COR-L47 (cell line): ENCODE measurements at places on chromosomes 11 and 22.

DNA sequence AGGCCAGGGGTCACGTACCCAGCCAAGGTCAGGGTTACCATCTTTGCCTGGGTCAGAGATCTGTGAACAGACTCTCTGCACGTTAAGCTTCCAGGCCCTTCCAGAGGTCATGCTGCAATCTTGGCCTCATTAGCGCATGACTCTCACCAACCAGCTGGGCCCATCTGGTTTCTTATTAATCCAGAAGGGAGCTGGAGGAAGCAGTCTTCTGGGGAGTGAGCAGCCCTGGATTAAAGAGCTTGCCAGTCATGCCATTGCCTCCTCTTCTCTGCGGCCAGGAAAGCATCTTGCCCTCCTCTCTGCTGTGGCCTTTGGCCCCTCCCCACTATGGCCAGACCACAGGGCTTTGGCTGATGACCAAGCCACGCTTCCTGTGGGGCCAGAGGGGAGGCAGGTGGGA is 57.4 kb downstream of the CHST1 start:
- DNase-seq, result no peak

DNA sequence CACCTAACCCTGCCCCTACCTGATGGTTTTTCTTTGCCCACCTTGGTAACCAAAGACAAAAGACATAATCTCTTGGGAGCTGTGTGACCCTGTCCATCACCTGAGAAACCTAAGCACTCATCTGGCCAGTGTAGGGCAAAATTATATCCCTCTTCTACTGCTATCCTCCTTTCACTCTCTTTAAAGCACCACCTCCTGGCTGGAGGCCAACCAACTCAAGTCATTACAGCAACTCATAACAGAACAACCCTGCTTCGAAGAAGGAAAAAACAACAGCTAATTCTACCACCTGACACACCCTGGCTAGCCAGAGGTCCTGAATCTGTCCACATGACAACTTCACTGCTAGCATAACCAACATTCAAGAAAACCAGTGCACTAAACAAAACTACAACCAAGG is 45.5 kb downstream of the GAS2 start:
- DNase-seq, result no peak

DNA sequence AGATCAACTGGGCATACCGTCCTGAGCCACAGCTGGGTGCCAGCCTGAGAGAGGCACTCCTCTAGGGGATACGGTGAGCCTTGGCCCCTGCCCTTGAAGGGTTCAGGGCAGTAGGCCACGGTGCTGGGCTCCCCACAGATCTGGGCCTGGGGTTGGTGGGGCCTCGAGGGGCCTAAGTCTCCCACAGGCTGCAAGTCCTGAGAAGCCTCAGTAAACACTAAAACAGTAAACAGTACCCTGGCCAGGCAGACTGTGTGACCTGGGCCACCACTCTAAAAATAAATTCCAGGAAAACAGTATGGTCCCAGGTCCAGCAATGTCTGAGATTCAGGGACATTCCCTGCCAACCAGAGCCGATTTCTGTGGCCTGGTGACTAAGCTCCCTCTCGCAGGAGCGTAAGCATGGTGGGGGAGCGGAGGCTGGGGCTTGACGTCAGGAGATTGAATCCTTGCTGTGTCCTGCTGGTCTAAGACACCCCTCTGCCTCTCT is 2.3 kb upstream of the RHOD start:
- no peak for DNase-seq

- no peak for DNase-seq
Observed at GRCh38 chr11:28674433-28675103, 566.4 kb downstream of the METTL15 start.

GRCh38 chr22:42331014-42331413 is 60.6 kb upstream of the TCF20 start:
- DNase-seq, result peak; percentile 86

- no peak for DNase-seq
Observed at GRCh38 chr11:30255637-30256036, 24.8 kb downstream of the FSHB start.

DNA sequence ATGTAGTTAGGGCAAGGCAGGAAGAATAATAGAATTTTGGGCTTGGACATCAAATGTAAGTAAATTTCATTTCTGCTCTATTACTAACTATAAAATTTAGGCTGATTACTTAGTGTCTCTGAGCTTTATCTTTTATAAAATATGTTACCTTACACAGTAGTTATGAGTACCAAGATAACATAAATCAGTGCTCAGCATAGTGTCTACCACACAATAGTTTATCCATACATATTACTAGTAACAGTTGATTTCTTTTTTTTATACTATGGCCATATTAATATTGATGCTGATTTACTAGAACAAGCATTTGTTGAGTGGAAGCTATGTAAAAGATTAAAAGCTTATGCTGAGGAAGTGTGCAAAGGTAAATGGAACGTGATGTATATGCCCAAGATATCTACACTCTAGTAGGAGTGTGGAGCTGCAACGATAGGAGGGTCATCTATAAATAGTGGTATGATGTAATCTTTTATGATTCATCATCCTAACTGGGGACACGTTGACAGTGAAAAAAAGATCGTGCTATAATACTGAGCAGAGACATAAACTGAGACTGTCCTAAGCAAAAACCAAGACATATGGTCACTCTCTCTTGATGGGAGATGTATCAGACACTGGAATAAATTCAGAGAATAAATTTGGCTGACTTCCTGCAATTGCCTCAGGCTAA is 8.7 kb upstream of the SLC5A12 start:
- no peak for DNase-seq

GRCh38 chr11:92104349-92104748 is 120.3 kb upstream of the FAT3 start:
- DNase-seq, result no peak

DNA sequence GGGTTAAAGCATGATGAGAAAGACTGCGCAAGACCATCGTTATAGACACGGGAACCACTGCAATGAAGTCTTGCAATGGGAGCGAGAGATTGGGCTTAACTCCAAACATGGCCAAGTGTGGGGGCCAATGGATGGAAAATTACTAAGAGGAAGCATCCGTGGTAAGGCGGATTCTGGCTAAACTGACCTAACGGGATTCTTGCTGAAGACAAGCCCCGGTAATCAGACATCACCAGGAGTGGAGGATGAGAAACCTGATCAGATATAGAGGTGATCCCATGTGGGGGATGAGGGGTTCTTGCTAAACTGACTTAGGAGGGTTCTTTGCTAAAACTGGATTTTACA is 5.8 kb upstream of the SYNGR1 start:
- DNase-seq, result no peak

GRCh38 chr11:116590844-116591570 is 181.8 kb downstream of the BUD13 start:
- no peak for DNase-seq

- DNase-seq, result no peak
Observed at GRCh38 chr11:8597182-8597581, 3.2 kb upstream of the STK33 start.

DNA sequence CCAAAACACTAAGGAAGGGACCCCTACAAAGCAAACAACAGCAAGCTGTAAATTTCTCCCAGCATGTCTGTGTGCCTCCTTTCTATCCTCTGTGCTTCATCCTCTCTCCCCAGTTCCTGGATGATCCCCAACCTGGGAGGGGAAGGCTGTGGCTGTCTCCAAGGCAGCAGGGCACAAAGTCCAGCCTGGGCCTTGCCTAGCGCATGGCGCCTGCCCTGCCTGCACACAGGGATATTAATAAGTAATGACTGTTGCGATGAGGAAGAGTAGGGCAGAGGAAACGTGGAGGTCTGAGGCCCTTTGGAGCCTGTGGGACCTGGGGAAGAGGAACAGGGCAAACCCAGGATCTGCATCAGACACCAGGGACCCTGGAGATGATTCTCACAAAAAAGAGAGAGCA is 2.0 kb downstream of the USH1C start:
- no peak for DNase-seq

- no peak for DNase-seq
Observed at GRCh38 chr11:57373146-57373545, 7.8 kb downstream of the PRG3 start.

DNA sequence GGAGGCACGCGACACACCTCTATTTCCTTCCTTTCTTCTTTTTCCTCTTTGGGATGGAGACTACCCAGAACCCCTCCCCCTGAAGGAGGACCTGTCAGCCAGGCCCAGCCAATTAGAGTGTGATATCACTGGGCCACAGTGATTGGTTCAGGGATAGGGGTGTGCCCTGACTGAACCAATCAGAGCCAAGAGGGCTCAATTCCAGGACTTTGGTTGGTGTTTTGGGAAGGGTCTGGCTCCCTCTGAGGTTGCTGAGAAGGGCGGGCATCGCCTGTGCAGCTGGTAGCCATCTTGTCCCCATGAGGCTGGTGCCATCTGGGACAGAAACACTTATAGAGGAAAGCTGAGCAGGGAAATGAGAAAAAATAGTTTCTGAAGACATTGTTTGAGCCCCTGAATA is 71.4 kb downstream of the CHST1 start:
- no peak for DNase-seq

DNA sequence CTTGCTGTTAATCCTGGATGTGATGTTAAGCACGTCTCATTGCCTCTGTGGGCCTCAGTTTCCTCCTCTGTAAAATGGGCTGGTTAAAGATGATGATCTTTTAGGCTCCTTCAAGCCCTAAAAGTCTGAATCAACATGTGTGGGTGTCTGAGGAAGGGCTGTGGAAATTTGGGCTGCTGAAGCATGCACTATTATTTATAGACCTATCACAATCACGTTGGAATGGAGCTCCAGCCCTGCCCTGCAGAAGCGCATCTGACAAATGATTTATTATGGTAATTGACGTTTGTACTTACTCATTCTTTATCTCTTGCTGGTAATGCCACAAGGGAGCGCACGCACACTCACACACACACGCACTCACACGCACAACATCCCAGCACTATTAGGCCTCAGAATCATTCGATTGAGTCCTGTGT is 20.4 kb downstream of the P2RX3 start:
- no peak for DNase-seq

DNA sequence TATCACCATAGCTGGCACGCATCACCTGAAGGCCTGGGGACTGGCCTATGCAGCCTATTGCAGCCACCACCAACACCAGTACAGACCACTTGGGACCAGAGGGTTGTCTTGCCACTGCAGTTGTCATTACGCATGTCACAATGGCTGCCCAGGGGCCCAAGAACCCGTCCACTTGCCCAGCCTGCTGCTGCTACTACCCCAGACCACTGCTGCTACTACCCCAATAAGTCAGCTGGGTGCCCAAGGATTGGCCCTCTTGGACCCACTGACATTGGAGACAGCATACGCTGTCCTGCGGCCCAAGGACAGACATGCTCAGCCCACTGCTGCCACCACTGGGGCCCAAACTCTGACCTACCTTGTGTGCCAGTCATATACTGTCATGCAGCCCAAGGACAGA is 102.7 kb upstream of the OR9Q1 start:
- no peak for DNase-seq

- no peak for DNase-seq
Observed at GRCh38 chr11:567629-568292, 7.0 kb downstream of the RASSF7 start.

- no peak for DNase-seq
Observed at GRCh38 chr11:116637766-116638165, 135.0 kb downstream of the BUD13 start.

- DNase-seq, result no peak
Observed at GRCh38 chr11:118364956-118365615, 5.7 kb downstream of the UBE4A start.

DNA sequence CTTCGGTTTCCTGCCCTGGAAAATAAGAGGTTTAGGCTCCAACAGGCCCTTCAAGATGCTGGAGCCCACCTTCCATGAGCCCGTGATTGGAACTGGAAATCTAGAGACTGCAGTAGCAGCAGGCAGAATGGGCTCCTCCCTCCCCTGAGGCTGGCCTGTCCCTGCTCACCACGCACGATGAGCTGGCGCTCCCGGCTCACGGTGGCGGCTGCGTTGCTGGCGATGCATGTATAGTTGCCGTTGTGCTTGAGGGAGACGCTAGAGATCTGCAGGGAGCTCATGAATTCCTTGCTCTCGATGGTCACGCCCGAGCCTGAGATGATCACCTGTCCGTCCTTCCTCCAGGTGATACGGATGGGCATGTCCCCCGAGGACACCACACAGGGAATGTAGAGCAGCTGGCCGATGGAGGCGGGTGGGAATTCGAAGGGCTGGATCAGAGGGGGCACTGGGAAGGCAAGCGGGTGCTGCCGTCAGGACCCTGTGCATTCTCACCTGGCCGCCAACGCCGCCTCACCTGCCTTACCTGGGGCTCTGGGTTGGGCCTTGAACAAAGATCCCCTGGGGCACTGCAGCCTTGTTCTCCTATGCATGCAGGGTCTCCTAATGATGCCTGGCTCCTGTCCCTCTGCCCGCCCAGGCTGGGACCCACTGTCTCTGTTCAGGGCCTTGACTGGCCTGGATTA is 177.8 kb downstream of the CEP164 start:
- DNase-seq, result no peak

GRCh38 chr11:60282286-60282685 is 1.8 kb downstream of the MS4A4A start:
- no peak for DNase-seq

DNA sequence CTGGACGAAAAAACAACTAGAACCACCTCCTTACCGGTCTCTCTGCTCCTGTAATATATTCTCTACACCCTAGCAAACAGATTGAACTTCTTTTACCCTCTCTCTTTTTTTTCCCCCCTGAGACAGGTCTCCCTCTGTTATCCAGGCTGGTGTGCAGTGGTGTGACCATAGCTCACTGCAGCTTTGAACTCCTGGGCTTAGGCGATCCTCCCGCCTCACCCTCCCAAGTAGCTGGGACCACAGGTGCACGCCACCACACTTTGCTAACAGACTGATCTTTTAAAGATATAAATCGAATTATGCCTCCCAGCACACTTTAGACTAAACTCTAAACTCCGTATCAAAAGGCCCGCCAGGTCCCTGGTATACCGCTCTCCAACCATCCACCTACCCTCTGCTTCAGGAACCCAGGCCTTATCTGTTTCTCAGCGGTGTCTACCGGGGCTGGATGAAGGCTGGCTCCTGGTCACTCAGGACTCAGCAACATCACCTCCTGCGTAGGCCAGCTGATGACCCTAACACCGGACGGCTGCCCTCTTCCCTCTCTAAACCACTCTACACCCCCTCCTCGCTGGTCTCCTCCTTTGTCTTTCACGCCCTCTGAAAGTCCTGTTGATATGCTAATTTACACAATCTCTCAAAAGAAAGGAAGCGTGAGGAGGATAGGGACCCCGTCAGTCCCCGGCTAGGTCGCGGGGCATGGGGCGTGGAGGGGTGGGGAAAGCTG is 745 bp downstream of the C22orf39 start:
- no peak for DNase-seq

- DNase-seq, result no peak
Observed at GRCh38 chr11:106959800-106960199, 58.5 kb downstream of the GUCY1A2 start.
